Small intestine (tissue), 16 donors: ENCODE measurements at places on chromosomes 7 and 10. TPM values are rescaled to one million over a fixed set of nuclear protein-coding genes. Genes with fewer than 3 reads are reported as not detected.

CYP3A7 gene
- 1.3 TPM for polyA plus RNA-seq

DRGX gene
- not detected for polyA plus RNA-seq

KIAA1549 gene
- polyA plus RNA-seq = 2.7 TPM

SYT15 gene
- polyA plus RNA-seq = 1.7 TPM

DOCK1 gene
- 26.2 TPM for polyA plus RNA-seq

ETV1 gene
- under 0.01 TPM for polyA plus RNA-seq

ZNF680 gene
- polyA plus RNA-seq = 10.5 TPM

CDC14C gene
- polyA plus RNA-seq = 0.03 TPM

CNNM1 gene
- polyA plus RNA-seq = 0.63 TPM

ZPBP gene
- polyA plus RNA-seq = not detected

VTI1A gene
- 13.8 TPM for polyA plus RNA-seq

PRLHR gene
- not detected for polyA plus RNA-seq

SUN3 gene
- polyA plus RNA-seq = not detected

SLC26A3 gene
- 56.0 TPM for polyA plus RNA-seq

RADIL gene
- not detected for polyA plus RNA-seq

LRRC4 gene
- 0.67 TPM for polyA plus RNA-seq

DDC gene
- 270 TPM for polyA plus RNA-seq

AOAH gene
- polyA plus RNA-seq = 4.1 TPM

FEZF1 gene
- not detected for polyA plus RNA-seq

PRKAR2B gene
- polyA plus RNA-seq = 6.5 TPM

AUTS2 gene
- 8.8 TPM for polyA plus RNA-seq

PRPS1L1 gene
- not detected for polyA plus RNA-seq

MNX1 gene
- polyA plus RNA-seq = 7.6 TPM

CRCP gene
- polyA plus RNA-seq = 21.3 TPM

RNF32 gene
- polyA plus RNA-seq = 1.1 TPM

HILPDA gene
- 14.3 TPM for polyA plus RNA-seq

CYP26C1 gene
- not detected for polyA plus RNA-seq

GRK5 gene
- polyA plus RNA-seq = 24.4 TPM

SGPL1 gene
- polyA plus RNA-seq = 18.4 TPM

MRPS17 gene
- polyA plus RNA-seq = 12.5 TPM

NSUN6 gene
- 10.1 TPM for polyA plus RNA-seq

FGL2 gene
- 7.4 TPM for polyA plus RNA-seq

ERVW-1 gene
- polyA plus RNA-seq = not detected

PSAP gene
- polyA plus RNA-seq = 210 TPM

LGI1 gene
- 2.3 TPM for polyA plus RNA-seq
